ENCODE measurements at places on chromosomes 16 and 17.
A peak's percentile ranks its signal among the peaks of the same experiment; 100 is the strongest.

- peak; percentile 40 for DNase-seq
Observed at GRCh38 chr17:75927286-75927922, 13.4 kb downstream of the FBF1 start.

- no peak for DNase-seq
Observed at GRCh38 chr16:87956365-87957231, 5.4 kb downstream of the BANP start.

DNA sequence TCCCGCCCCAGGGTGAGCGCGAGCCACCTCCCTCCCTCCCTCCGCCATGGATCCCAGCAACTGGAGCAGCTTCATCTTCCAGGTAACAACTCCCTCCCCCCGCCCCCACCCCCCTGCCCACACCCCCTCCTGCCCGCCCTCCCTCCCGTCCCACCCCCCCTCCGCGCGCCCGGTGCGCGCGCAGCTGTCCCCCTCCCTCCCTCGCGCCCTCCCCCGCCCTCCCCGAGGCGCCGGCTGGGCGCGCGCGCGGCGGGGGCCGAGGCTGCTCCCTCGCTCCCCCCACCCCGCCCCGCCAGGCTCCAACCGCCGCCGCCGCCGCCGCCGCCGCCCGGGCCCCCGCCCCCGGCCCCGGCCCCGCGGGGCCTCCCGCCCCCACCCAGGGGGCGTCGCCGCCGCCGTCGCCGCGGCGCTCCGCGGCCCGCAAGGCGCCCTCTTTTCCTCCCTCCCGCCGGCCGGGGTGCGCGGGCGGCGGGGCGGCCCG is at the start of gene MAZ:
Gene MAZ, plus strand, starts transcription at position 431 of the 481 bp plus-strand sequence. CDS start 173 bp downstream, outside the sequence.
- no peak for DNase-seq

- DNase-seq = peak; percentile 91
Observed at GRCh38 chr17:65122836-65123756, 14.1 kb upstream of the RGS9 start.

DNA sequence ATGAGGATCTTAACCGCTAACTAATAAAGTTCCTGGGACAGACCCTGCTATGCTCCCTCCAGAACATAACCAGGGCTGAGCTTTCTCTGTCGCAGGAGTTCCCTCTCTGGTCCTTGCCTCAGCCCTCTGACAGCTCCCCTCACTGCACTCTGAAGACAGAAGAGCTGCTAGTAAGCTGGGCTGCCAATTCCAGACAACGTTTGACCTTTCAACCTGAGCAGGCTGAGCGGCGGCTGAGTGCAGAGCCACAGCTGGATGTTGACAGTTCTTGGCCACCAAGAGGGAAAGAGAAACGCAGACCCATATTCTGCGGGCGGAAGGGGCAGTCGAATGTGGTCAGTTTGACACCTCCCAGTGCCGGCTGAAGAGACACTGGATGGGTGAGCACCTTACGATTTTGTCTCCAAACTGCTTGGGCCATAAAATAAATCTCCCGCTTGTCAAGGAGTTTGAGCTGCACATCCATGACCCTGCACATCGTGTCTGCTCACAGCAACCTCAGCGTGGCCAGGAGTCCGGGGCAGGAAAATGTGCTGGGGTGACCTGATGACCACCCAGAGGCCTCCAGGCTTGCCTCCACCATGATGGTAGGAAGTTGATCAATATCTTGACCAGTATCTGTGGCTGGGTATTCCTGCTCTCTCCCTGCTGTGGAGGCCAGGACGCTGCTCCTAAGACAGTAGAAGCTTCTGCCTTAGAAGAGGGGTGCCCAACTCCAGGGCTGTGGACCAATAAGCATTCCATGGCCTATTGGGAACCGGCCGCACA is 209.2 kb downstream of the PARN start:
- DNase-seq = no peak

GRCh38 chr17:72761431-72761830 is 331.1 kb downstream of the SLC39A11 start:
- no peak for DNase-seq

- DNase-seq = no peak
Observed at GRCh38 chr17:75371981-75372380, 33.5 kb downstream of the GRB2 start.
